ENCODE measurements at places on chromosomes 4 and X. TPM values are rescaled to one million over a fixed set of nuclear protein-coding genes. Genes with fewer than 3 reads are reported as not detected.

DNA sequence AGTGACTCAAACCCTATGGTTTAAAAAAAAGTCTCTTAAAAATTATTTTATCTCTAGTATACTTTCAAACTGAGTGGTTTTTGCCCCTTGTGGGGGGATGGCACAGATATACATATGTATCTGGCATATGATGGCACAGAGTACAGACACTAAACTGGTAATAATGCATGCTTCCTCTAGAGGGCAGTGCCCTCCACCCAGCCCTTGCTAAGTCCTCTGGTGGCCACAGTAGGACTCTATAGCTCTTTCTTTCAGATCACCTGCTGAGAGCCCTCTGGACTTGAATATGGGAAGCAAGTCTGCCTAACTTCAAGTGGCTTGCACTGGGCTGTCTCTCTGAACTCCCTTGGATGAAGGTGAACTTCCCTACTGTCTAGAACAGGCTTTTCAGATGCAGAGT is 66.3 kb downstream of the TSPAN7 start:
- no peak overlapping the region for H3K4me3 ChIP-seq
- peak; percentile 26 for DNase-seq
- no peaks in the 10 kb centered on the region for H3K4me1 ChIP-seq
- no peaks in the 10 kb centered on the region for H3K36me3 ChIP-seq
- no peaks in the 10 kb centered on the region for H3K27me3 ChIP-seq
- no peak overlapping the region for H3K27ac ChIP-seq

GRCh38 chr4:144421839-144422565 is 224.0 kb upstream of the HHIP start:
- H3K4me3 ChIP-seq: no peak overlapping the region
- DNase-seq: no peak
- no peaks in the 10 kb centered on the region for H3K36me3 ChIP-seq

DNA sequence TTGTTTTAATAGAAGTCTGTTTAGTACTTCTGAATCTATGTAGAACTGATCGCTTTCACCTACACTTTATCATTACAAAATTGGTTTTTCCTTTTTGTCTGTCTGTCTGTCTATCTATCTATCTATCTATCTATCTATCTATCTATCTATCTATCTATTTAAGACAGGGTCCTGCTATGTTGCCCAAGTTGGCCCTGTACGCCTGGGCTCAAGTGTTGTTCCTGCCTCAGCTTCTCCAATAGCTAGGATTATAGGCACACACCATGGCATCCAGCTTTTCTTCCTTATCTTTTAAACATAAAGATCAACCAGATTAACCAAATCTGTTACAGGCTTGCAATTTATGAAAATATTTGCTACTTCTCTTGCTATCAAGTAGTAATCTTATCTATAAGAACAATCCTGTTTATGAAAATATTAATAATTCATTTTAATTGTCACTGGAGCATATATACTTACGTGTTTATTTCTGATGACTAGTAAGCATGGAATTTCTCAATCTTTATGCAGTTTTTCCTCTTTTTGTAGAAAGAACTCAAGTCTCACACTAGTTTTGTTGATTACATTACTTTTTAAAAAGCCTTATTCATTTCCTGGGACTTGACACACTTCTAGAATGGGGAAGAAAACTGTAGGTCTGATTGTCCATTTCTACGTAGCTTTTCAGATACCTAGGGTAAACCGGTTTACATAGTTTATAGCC is 24.5 kb downstream of the KIAA0232 start:
- no peak overlapping the region for H3K27ac ChIP-seq
- H3K4me3 ChIP-seq: no peak overlapping the region
- H3K27me3 ChIP-seq: no peaks in the 10 kb centered on the region

- H3K36me3 ChIP-seq: no peaks in the 10 kb centered on the region
- no peak overlapping the region for H3K27ac ChIP-seq
- H3K27me3 ChIP-seq: no peaks in the 10 kb centered on the region
- no peaks in the 10 kb centered on the region for H3K4me1 ChIP-seq
Measured at GRCh38 chr4:74583757-74584156, 138.8 kb downstream of the AREG start.

DNA sequence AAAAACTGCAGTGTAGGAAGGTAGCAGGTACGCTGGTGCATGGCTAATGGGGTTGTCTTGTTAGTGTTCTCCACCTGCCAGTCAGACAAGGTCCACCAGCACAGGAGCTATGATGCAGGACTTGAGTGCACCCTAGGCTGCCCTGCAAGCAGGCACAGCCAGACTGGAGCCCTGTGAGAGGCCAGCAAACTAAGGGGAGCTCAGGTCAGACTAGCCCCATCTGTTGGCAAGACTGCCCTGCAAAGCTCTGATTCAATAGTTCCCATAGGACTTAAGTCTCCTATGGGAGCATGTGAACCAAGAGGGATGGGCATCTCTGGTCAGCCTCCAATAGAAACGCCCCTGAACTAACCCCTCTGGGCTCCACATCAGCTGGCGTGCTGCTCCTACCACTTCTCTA is 1307.3 kb downstream of the C4orf33 start:
- no peak overlapping the region for H3K4me3 ChIP-seq
- no peaks in the 10 kb centered on the region for H3K27me3 ChIP-seq
- H3K4me1 ChIP-seq: no peaks in the 10 kb centered on the region
- no peak overlapping the region for H3K27ac ChIP-seq
- DNase-seq: no peak
- no peaks in the 10 kb centered on the region for H3K36me3 ChIP-seq

GRCh38 chr4:88674979-88675378 is 22.6 kb downstream of the NAP1L5 start:
- H3K27me3 ChIP-seq: no peaks in the 10 kb centered on the region
- H3K27ac ChIP-seq: no peak overlapping the region
- H3K36me3 ChIP-seq: no peaks in the 10 kb centered on the region
- no peak overlapping the region for H3K4me3 ChIP-seq

GRCh38 chr4:85370400-85371032 is 104.4 kb upstream of the ARHGAP24 start:
- H3K36me3 ChIP-seq: no peaks in the 10 kb centered on the region
- H3K27ac ChIP-seq: no peak overlapping the region
- peak; percentile 36 for DNase-seq

GRCh38 chrX:63012574-63012973 is 338.6 kb downstream of the SPIN4 start:
- H3K4me3 ChIP-seq: no peak overlapping the region
- H3K36me3 ChIP-seq: no peaks in the 10 kb centered on the region
- H3K27me3 ChIP-seq: no peaks in the 10 kb centered on the region
- no peak for DNase-seq
- H3K4me1 ChIP-seq: no peaks in the 10 kb centered on the region

GRCh38 chrX:153225438-153226098 is 46.5 kb downstream of the MAGEA1 start:
- H3K27me3 ChIP-seq: no peaks in the 10 kb centered on the region
- DNase-seq: no peak
- no peaks in the 10 kb centered on the region for H3K36me3 ChIP-seq
- H3K4me1 ChIP-seq: no peaks in the 10 kb centered on the region
- no peak overlapping the region for H3K4me3 ChIP-seq

DNA sequence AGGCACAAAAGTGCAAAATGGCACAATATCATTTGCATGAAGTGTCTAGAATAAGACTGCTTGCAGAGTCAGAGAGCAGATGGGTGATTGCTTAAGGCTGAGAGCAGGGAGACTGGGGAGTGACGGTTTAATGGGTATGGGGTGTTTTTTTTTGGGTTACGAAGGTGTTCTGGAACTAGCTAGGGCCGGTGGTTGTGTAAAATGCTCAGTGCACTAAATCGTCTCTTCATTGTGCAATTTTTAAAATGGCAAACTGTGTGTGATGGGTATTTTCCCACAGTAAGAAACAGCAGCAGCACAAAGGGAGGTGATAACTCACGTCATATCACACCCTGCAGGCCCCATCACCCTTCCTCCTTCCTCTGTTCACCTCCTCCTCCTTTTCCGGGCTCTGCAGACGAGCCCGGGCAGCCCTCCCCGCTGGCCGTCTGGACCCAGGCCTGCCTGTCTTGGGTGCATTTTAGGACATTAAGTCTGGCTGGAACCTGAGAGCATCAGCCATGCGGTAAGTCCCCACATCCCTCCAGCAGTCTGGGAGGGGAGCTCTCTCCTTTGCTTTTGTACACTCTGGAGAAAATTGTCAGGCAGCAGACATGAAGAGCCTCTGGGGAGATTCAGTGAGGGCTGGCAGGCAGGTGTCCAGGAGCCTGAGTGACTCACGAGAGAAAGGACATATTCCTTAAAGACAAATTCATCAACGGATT is 42.7 kb downstream of the ASMT start:
- peak; percentile 20 for DNase-seq
- H3K4me3 ChIP-seq: no peak overlapping the region
- no peak overlapping the region for H3K27ac ChIP-seq
- no peaks in the 10 kb centered on the region for H3K36me3 ChIP-seq
- no peaks in the 10 kb centered on the region for H3K4me1 ChIP-seq
- no peaks in the 10 kb centered on the region for H3K27me3 ChIP-seq

DNA sequence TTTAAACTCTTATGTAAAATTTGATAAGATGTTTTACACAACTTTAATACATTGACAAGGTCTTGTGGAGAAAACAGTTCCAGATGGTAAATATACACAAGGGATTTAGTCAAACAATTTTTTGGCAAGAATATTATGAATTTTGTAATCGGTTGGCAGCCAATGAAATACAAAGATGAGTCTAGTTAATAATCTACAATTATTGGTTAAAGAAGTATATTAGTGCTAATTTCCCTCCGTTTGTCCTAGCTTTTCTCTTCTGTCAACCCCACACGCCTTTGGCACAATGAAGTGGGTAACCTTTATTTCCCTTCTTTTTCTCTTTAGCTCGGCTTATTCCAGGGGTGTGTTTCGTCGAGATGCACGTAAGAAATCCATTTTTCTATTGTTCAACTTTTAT is at the start of gene ALB:
ALB (plus strand) TSS at position 246 of the 400 bp plus-strand sequence; CDS start at position 287, 41 bp downstream.
- no peak for DNase-seq
- H3K4me1 ChIP-seq: no peaks in the 10 kb centered on the region
- no peaks in the 10 kb centered on the region for H3K36me3 ChIP-seq

DNA sequence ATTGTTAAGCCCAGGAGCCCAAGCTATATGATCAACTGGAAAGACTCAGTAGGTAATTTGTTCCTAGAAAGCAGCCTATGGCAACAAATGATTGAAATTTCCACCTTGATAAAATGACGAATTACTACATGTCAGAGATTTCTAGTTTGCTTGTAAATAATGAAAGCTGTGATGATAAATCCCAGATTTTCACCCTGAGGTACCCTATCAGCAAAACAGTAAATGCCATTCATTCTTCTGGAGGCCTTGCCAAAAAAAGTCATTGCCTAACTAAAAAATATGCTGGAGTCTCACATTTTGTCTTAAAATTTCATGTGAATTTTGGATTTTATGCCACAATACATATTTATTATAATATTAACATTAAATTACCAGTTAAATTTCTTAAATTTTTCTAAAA is 71.3 kb downstream of the PPEF2 start:
- no peaks in the 10 kb centered on the region for H3K4me1 ChIP-seq
- H3K4me3 ChIP-seq: no peak overlapping the region
- no peak overlapping the region for H3K27ac ChIP-seq
- H3K36me3 ChIP-seq: no peaks in the 10 kb centered on the region
- H3K27me3 ChIP-seq: no peaks in the 10 kb centered on the region

DNA sequence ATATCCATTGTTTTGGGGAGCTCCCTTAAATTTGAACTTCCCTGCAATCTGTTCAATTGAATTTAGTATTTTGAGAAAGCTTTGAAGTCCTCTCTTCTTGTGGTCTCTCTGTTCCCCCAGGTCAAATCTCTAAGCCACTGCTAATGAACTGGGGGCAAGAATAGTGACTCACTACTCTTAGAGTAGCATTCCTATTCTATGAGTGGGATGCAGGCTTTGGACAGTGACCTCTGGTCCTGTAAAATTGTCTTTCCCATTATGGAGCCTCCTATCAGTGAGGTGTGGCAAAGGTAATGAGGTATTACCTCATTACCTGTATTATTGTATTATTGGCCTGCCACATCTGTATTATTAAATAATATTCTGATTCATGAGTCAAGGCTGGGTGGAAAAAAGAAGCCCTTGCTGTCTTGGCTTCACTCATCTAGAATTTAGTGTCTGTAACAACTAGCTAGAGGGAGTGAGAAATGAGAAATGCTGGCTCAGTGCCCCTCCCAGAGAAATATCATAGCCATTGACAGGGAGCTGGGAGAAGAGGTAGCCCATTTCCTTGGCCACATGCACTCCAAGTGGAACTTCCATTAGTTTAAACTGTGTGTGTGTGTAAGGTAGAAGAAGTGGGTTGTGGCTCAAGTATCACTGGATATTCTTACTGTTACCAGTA is 393.9 kb upstream of the CTSO start:
- no peak overlapping the region for H3K4me3 ChIP-seq
- no peaks in the 10 kb centered on the region for H3K4me1 ChIP-seq
- no peak for DNase-seq
- no peak overlapping the region for H3K27ac ChIP-seq
- no peaks in the 10 kb centered on the region for H3K36me3 ChIP-seq

GRCh38 chr4:113292371-113293042 is 243.1 kb downstream of the ANK2 start:
- H3K4me1 ChIP-seq: no peaks in the 10 kb centered on the region
- DNase-seq: peak; percentile 44
- H3K27ac ChIP-seq: peak overlapping the region; percentile 49
- H3K36me3 ChIP-seq: no peaks in the 10 kb centered on the region
- no peaks in the 10 kb centered on the region for H3K27me3 ChIP-seq

GRCh38 chr4:146063143-146063542 is 112.4 kb upstream of the LSM6 start:
- DNase-seq: no peak
- H3K27ac ChIP-seq: no peak overlapping the region
- H3K4me1 ChIP-seq: no peaks in the 10 kb centered on the region

DNA sequence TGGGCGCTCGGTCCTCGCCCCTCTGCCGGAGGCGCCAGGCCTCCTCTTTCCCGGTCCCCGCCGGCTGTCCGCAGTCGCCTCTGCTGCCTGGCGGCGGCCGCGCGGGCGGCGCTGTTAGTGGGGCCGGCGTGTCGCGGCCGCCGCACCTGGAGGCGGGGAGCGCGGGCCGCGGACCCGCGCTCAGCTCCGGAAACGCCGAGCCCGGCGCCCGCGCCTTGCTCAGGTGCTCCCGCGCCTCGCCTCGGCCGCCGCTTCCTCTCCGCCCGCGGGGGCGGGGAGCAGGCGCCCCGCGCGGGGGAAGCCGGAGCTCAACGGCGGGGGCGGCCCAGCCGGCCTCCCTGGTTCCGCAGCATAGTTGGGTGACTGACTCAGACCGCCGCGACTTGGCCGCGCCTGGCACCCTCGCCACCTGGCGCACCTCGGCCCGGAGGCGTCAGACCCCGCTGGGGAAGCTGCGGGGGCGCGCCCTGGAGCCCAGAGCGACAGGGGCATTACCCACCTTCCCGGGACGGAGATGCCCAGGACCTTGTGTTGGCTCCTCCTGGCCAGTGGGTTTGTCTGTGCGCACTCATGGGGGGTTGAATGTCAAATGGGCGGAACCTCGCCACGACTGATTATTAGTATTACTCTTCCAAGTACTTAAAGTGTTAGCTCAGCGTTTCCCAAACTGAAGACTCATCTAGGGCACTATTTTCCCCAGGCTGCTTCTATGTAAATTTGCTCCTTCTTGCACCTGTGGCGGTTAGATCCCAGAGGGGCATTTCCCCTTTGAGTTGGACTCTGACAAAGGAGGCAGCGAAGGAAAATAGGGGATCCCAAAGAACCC is at the start of gene ARAP2:
ARAP2 (minus strand) TSS at position 258 of the 826 bp plus-strand sequence. CDS start 15,028 bp downstream, outside the sequence.
- no peaks in the 10 kb centered on the region for H3K36me3 ChIP-seq
- peak within 1 kb of the TSS; percentile 88 for H3K27ac ChIP-seq
- H3K4me1 ChIP-seq: no peaks in the 10 kb centered on the region
- H3K27me3 ChIP-seq: no peaks in the 10 kb centered on the region

GNRHR gene
- total RNA-seq: not detected

ADGRG2 gene
- 0.24 TPM for total RNA-seq

SNCA gene
- total RNA-seq: 5.7 TPM

SSX2B gene
- not detected for total RNA-seq

ZNF630 gene
- 2.8 TPM for total RNA-seq

MAGEE1 gene
- 0.82 TPM for total RNA-seq

NAT8L gene
- 0.17 TPM for total RNA-seq

F8 gene
- total RNA-seq: 3.5 TPM

Data from colonic mucosa (tissue), 4 donors.